ENCODE measurements at places on chromosomes 5 and 9.

DNA sequence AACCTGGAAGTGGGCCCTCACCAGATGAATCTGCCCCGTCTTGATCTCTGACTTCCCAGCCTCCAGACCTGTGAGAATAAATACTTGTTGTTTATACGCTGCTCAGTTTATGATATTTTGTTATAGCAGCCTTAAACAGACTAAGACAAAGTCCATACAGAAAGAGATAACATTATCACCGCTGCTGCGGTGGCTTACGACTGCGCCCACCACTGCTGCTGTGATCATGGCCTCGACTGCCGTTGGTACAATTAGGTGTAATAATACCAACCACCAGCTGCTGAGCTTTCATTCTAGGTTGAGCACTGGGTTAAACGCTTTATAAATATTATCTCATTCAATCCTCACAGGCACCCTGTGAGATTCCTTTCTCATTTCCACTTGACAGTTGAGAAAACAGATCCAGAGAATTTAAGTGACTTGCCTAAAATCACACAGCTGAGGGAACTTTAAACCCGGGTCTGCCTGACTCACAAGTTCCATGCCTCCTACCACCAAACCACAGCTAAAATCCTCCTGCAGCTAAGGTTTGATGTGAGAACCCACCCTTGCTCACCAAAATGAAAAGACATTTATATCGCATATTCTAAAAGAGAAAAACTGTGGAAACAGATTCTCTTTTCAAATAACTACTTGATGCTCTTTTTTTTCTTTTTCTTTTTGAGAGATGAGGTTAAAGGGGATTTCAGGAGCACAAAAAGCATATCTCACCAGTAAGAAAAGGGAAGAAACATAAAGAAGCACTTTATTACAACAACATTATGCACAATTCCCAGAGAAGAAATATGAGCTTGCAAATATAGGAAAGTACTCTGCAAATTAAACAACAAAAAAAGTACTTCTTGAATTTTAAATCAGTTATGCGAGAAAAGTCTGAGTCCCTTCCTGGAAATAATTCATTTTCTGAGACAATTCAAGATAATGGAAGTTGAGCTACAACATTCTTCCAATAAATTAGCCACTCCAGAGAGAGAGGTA is 23.9 kb downstream of the GOLM1 start:
- DNase-seq, result no peak

DNA sequence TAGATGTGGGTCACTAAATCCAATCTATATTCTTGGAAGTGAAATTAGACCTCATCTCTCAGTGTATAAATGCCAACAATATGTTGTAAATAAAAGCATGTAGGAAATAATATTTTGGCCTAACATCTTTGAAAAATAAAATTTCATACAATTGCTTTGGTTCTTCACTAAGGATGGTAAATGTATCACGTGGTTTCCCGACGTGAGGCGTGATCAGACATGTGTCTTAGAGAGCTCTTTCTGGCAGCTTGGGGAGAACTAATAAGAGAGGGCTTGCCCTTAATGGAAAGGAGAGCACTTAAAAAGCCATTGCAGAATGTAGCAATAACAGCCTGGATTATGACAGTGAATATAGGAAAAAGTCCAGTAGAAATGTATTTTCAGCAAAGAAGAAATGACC is 602.6 kb downstream of the CDH12 start:
- DNase-seq, result no peak

DNA sequence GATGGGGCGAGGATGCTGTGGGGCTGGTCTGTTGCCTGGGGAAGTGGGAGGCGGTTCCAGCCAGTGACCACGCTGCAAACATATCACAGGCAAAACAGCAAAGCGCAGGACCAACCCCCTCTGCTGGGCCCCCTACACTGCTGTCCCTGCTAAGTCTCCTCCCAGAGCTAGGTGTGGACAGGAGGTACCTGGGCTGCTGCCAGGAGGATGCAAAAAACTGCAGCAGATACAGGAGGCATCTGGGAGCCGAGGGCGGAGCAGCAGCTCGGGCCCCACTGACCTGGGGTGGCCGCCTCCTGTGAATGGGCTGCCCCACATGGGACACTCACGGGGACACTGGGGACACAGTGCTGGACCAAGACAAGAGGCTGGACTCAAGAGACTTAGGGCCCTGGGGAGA is 48.0 kb upstream of the PHYKPL start:
- no peak for DNase-seq

GRCh38 chr5:113081091-113081839 is 104.7 kb downstream of the DCP2 start:
- no peak for DNase-seq

- DNase-seq, result no peak
Observed at GRCh38 chr9:115596746-115597080, 478.8 kb upstream of the TNC start.

DNA sequence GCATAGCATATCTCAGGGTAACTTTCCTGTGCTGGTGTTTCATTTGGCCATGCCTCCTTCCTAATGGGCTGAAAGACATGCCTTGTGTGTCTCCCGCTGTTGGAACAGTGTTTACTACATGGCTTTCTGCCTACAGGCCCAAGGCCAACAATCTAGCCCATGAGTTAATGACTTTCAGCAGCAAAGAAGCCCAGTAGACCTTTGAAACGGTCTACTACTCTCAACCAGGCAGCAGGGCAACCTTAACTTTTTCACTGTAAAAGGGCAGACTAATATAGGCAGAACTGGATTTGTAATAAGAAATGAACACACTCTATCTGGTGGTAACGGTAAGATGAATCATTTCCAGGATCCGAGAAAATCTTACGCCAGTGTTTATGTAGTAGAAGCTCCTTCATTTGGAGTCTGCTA is 21.0 kb downstream of the C5orf15 start:
- peak; percentile 81 for DNase-seq

GRCh38 chr5:162496100-162496808 is 428.7 kb downstream of the GABRG2 start:
- DNase-seq, result no peak

- no peak for DNase-seq
Observed at GRCh38 chr5:112594941-112595340, 142.7 kb upstream of the APC start.

- DNase-seq, result no peak
Observed at GRCh38 chr9:37209431-37210386, 89.3 kb downstream of the ZCCHC7 start.

DNA sequence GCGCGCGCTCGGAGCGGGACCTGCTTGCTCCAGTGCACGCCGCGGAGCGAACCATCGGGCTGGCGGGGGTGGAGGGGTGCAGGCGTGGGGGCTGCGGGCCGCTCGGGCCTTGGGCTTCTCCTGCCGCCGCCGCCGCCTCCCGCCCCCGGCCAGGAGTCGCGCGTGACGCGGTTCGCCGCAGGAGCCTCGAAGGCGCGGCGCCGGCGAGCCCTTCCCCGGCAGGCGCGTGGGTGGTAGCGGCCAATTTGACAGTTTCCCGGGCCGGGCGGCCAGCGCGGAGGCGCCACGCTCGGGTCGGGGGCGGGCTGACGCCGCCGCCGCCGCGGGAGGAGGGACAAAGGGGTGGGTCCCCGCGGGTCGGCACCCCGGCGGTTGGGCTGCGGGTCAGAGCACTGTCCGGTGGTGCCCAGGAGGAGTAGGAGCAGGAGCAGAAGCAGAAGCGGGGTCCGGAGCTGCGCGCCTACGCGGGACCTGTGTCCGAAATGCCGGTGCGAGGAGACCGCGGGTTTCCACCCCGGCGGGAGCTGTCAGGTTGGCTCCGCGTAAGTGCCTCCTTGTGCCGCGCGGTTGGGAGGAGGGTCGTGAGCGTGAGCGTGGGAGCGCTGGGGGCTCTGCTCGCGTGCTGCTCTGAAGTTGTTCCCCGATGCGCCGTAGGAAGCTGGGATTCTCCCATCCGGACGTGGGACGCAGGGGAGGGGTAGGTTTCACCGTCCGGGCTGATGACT is at the start of gene TJP2:
TJP2 (plus strand) TSS at position 387 of the 725 bp plus-strand sequence; CDS start at position 483, 96 bp downstream.
- peak; percentile 92 for DNase-seq

GRCh38 chr9:91403665-91404543 is 19.7 kb downstream of the NFIL3 start:
- DNase-seq, result no peak

DNA sequence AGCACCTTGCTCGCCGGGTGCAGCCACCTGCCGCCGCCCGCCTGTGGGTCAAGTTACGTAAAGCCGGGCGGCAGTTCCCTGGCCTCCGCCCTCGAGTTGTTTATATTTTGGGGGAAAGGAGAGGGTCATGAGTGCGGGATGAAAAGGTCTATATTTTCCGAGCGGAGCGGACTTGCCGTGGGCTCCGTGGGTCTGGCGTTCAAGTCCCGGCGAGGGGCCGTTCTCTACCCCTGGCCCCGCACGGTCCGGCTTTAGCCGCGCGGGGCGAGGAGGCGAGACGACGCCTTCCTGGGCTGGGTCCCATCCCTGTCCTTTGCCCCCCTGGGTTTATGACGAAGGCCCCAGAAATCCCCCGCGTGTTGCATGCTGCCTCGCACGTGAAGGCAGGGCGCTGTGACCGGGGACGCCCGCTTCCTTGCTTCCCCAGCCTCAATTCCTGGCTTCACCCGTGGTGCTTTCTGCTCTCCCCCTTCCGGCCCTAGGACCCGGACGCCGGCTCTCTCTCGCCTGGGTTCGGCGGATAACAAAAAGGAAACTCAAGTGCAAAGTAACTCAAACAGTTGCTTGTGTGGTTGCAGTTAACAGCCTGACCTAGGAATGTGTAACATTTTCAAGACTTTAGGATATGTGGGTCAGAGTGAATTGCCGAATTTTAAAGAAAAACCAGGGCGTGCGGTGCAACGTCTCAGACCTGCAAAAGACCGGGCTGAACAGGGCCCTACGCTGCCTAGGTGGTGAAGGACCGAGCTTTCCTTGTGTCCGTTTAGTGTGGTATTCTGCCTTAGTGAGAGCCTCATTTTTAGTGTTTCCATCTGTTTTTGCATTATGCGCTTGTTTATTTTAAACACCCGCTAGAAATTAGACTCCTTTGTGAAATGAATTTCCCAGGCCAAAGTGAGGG is 810 bp downstream of the VPS13A start:
- DNase-seq, result peak; percentile 74

- DNase-seq, result no peak
Observed at GRCh38 chr9:36748322-36748899, 175.7 kb downstream of the MELK start.

GRCh38 chr5:61159070-61159469 is 3.2 kb downstream of the SMIM15 start:
- no peak for DNase-seq

GRCh38 chr9:71975833-71976232 is 64.4 kb downstream of the C9orf85 start:
- no peak for DNase-seq

GRCh38 chr9:19807182-19807892 is 18.5 kb upstream of the SLC24A2 start:
- DNase-seq, result no peak

- no peak for DNase-seq
Observed at GRCh38 chr5:111563031-111563822, 50.9 kb upstream of the STARD4 start.

- no peak for DNase-seq
Observed at GRCh38 chr5:60929024-60929423, 15.8 kb downstream of the ERCC8 start.

DNA sequence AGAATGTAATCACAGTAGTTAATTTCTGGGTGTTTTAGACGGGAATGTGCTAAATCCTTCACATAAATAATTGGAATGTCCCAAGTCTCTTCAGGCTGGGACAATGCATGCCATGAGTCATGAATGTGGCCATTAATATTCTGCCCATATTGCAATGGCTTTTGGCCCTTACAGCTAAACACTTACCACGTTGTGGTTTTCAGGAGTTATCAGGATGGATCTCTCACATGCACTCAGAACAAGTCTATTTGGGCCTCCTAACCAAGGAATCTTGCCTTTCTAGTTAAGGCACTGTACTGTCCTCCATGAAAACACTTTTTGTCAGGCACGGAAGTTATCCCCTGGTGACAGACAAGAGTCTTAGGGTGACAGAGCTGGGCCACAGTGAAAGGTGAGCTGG is 32.7 kb downstream of the PKD2L2 start:
- DNase-seq, result no peak

GRCh38 chr5:127934791-127935256 is 148.7 kb upstream of the SLC12A2 start:
- no peak for DNase-seq

DNA sequence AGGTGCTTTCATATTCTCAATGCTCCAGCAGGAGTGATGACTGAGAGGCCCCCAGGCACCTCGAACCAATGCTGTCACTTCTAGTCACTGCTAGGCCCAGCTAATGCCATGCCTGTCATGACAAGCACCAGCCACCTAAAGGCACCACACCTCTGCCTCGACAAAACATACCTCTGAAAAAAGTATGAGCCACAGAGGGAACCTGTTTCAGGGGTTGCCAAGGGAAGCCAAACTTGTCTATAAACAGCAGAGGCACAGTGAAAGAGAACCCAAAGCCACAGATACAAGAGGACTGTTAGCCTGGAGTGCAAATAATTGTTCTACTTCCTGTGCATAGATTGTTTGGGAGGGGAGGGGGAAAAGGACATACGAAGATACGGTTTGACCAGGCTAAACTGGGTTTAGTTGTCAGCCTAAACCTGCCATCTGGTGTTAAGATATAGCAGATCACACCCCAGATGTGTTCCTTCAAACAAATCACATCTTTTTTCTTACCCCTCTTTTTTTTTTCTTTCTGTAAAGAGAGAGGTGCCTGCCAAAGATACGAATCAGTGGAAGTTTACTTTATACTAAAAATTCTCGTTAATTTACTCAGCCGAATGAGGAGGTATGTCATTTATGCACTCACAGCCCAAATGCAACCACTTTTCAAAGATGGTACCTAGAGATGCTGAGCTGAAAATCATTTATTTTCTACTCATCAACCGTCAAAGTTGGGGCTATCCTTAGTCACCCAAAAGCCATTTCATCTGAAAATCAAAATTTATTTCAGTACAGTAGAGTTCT is 45.7 kb downstream of the BNC2 start:
- no peak for DNase-seq

DNA sequence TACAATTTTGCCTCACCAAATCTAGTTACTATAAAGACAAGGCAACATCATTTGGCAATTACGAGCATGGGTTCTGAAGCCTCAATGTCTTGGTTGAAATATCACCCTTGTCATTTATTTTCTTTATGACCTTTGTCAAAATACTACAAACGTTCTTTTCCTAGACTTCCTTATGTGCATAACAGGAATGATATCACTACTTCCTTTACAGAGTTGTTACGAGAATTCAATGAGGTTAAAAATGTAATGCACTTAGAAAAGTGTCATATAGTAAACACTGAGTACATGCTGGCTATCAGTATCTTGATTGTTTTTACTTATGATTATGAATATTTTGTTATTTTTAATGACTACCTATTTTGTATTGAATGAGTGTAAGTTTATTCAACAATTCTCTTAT is 640.9 kb upstream of the CCNG1 start:
- DNase-seq, result no peak

DNA sequence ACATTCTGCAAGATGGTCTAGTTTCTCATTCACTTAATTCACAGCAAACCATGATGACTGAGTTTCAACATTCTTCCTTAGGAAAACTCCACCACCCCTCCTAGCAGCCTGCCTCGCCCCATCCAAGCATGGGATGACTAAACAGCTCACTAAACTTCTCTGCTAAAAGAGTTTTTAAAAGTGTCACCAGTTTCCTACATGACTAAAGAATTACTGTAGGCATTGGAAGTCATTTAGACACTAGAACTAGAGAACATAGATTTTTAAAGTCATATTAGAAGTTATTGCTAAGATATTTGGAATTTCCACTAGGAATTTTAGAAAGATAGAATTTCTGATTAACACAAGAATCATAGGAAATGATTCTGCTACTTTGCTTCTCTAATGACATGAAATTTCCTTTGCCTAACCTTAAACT is 5.5 kb upstream of the ESM1 start:
- no peak for DNase-seq

GRCh38 chr5:164608507-164608906 is 1103.1 kb downstream of the MAT2B start:
- no peak for DNase-seq

- DNase-seq, result no peak
Observed at GRCh38 chr5:170849374-170849773, 12.4 kb upstream of the RANBP17 start.

All from left lobe of liver (tissue), 2 donors.